ENCODE measurements at places on chromosomes 5 and 9.

DNA sequence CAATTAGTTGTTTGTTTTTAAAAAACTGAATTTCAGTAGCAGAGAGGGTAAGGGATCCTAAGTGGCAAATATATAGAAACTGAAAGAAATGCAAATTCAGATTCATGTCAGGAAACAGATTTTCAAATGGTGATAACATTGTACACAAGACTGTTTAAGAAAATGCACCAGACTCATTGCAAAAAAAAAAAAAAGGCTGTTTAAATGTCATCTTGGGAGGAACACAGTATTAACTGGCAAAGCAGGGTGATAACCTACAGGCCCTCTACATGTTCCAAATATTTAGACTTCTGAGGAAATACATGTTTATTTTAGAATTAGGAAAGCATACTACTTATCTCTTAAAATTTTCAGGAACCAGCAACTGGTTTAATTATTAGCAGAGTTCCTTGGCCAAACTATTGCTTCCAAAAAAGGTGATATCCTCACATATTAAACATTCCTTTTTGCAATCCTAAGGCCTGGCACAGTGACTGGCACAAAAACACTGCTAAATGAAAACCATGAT, 114.5 kb downstream of the TSSK1B start:
- no peak for DNase-seq

DNA sequence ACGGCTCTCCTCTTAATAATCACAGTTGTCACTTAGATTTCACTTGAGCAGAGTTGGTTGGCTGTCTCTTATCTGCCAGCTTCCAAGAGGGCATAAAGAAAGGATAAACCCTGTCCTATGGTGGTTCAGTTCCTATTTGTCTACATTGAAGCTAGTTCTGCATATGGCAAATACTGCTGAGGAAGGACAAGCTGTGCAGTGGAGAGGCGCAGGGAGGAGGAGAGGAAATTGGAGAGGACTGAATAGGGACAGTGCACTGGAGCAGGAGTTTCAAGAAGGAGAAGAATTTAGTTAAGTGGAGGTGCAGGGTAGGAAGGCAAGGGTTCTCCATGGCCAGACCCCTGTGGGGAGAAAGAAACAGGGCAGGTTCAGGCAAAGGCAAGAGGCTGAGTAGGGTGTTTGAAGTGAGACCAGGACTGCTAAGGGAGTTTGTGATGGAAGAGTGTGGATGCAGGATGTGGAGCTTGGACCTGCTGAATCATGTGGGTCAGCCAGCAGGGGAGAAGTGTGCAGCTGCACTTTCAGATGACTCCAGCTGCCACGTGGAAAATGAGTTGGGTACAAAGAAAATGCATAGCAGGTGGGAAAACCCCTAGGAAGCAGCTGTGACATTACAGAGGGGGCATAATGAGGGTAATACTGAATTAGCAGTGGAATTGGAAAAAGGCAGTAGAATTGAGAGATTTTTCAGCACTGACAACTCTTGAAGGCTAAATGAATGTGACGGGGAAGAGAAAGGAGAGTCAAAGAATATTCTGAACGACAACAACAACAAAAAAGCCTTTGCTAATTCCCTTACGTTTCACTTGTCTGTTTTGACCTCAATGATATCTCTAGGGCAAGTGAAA, 66.8 kb downstream of the MAMDC2 start:
- no peak for DNase-seq

- no peak for DNase-seq
Observed at GRCh38 chr5:174221946-174222345, 176.4 kb downstream of the NSG2 start.

- DNase-seq, result peak; percentile 82
Observed at GRCh38 chr5:150303660-150304386, 1.1 kb upstream of the ARSI start.

DNA sequence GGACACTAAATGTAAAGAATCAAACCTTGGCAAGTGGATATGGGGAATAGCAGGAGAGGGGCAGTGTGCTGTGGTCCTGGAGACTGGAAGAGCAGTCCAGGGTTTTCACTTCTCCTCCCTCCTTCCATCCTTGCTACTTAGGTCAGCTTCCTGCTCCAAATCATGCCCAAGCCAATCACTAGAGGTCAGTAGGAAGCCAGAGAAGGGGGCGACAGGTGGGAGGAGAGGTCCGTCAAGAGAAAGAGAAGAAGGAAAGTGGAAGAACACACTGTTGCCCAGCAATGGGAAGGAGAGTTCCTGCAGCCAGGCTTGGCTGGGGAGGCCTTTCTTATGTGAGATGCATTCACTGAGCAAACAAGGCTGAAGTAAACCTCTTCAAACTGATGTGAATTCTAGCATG, 289.6 kb downstream of the DTWD2 start:
- DNase-seq, result no peak

DNA sequence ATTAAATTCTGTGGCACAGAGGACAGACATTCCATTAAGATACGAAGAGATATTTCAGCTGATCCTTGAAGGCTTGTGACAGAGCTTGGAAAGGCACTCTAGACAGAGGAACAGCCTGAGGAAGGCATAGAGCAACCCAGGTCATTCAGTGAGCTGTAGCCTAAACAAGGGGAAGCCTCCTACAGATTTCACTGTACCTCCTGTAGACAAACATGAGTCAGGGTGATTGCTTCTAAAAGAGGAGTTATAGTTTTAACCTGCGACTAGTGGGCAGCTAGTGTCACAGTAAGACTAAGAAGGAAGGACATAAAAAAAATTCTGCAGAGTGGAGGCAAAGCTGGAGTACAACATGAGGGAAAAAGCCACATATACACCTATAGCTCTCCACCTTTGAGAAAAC, 43.5 kb upstream of the ANKDD1B start:
- no peak for DNase-seq

DNA sequence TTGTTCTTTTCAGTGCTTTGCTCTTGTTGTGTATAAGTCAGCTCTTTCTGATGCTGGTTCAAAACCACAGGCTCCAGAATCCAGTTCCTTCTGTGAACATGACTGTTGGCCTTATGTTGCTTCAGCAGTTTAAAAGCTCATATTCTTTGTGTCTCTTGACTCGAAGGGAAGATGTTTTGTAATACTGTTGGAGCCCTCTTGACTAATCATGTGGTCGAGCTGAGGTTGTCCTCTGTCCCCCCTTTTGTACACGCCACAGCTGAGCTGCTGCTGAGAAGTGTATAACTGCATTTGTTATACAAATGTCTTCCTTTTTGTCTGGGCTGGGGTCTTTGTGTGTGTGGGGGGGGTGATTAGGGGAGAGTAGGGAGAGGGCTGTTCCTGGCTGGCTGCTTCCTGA, 35.8 kb downstream of the SLC36A1 start:
- DNase-seq, result no peak

DNA sequence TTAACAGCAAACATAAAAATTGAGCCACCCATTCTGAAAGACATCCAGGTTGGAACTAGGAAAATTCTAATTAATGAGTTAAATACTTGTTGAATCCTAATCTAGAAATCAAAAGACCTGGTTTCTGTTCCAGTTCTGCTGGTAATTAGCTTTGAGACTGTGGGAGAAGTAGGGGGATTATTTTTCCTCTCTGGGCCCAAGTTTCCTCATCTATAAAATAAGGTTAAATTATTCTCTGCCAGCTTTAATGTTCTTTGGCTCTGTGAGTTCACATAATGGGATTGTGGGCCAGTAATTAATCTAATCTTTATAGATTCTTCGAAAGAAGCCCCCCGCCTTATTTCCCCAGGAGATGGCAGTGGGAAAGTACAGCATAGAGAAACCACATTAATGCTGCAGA, 104.6 kb downstream of the ENC1 start:
- no peak for DNase-seq

- no peak for DNase-seq
Observed at GRCh38 chr9:84235511-84235910, 105.0 kb downstream of the SLC28A3 start.

All from urinary bladder (tissue), 4 donors.